Brain (organoid and tissue), 16 donors: ENCODE measurements at places on chromosomes 7 and 10.

DNA sequence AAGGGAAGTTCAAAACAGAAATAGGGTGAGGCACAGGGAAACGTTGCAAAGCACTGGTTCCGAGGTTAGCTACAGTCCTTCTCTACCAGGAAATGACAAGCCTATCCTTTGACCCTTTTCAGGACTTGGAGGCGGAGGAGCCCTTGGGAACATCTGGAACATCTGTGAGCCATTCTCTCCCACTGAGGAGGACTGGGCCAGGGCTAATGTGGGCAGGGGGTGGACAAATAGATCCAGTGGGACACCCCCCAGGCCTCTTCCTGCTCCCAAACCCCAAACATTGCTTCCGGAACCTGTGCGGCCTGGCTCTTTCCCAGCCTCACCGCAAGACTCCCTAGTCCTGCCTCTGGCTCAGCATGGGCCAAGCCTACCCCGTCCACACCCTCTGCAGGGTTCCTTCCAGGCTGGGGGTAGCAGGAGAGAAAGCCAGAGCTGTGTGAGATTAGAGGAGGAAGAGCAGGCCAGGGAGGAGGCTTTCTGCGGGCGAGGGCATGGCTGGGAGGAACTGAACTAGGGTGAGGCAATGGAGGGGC is 36.5 kb downstream of the GHRHR start:
- DNase-seq, result no peak

- no peak for DNase-seq
These were observed 299.7 kb downstream of the ZEB1 start for GRCh38 chr10:31618541-31619291.

DNA sequence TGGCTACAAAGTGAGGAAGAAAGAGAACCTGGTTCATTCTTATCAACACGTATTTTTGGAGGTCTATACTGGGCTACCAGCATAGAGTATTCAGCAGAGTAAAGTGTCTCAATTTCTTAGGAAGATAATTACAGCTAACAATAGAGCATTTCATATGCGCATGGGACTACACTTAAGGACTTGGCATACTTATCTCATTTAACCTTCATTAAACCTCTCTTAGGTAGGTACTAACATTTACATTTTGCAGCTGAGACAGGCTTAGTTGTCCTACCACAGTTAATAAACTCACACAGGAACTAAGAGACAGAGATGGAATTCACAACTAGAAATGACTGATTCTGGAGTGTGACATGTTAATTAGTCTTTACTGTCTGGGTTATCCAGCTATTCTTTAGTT is 66.6 kb downstream of the NRBF2 start:
- DNase-seq, result no peak

DNA sequence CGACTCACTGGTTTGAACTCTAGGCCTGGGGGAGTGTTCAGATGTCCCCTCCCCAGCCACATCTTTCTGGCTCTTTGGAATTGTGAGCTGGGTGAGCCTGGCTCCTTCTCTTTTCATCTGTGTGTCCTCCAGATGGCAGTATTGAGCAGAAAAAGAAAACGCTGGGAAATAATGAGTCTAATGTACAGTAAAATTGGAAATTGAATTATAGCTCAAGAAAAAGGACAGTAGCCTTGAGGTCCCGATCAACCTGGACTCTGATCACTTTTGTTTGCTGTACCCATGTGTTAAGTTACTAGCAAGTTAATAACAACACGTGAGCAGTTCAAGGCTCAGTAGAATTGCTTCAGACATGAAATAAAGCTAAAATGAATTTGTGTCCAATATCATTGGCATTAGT is 77.9 kb downstream of the SNX10 start:
- peak; percentile 93 for DNase-seq

DNA sequence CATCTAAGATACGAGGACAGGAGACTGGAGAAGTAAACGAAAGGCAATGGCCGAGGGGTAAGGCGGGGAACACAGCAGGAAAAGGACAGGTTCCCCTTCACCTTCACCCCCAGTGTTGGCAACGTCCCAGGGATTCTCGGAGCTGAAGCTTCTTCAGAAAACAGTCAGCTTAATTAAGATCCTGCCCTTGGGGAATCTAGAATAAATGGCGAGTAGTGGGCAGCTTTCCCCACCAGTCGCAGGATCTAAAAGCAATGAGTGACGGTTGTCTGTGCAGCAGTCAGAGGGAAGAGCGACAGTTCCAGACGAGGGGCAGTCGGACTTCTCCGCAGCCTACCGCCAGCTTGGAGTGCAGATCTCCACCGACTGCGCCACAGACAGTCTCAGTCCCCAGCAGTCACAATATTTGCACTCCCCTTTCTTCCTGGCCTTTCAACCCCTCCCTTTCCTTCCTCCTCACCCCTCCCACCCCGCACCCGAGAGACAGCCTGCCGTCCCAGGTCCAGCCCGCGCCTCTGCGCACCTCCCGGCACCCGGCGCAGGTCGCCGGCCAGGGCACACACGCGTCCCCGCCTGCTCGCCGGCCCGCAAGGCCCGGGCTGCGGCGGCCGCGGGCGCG is 10.9 kb upstream of the SP8 start:
- peak; percentile 42 for DNase-seq

DNA sequence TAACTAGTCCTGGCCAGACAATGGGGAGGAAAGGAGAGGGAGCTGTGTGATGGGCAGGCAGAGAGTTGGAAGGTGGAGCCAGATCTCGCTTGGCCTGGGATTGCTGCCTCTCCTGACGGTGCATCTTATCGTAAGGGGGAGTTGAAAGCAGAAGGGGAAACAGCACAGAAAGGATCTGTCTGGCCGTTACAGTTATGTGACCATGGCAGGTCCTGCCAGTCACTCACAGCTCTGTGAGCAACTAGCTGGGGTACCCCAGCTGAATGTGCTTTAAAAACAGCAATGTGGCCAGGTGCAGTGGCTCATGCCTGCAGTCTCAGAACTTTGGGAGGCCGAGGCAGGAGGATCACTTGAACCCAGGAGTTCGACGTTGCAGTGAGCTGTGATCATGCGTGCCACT is 8.1 kb downstream of the BLVRA start:
- no peak for DNase-seq

- DNase-seq, result no peak
These were observed 313.3 kb downstream of the TYW1 start for GRCh38 chr7:67309764-67310549.

DNA sequence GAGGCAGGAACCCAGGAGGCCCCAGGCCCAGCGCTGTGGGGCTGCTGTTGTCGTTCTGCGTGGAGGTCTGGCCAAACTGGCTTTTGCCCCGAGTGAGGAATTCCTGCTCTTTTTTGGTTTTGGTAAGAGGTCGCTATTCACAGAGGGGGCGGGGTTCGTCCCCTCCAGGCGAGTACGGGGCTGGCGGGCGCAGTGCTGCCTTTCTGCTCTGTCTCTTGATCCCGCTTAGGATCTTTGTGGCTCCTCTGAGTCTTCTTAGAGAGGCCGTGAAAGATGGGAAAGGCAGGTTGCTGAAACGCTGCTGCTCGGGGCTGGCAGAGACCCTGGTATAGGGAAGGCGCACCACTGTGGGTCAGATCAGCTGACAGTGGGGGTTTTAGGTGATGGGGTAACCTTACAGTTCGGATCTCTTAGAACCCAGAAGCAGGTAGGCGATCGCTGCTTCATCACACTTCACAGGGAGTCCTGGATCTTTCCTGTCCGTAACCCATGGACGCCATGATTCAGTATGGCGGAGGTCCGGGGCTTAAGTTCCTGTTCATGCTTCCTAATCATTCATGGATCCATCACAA is 136.7 kb downstream of the KIF20B start:
- peak; percentile 41 for DNase-seq

DNA sequence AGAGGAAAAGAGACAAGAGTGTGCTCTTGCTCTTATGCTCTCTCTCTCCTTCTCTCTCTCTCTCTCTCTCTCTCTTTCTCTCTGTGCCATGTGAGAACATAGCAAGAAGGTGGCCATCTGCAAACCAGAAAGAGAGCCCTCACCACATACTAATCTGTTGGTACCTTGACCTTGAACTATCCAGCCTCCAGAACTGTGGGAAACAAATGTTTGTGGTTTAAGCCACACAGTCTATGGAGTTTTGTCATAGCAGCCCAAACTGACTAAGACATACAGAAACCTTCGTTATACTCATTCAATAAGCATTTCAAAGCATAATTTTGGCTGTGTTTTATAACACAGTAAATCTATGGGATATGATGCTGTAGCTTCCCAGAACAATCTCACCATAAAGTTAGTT is 56.4 kb upstream of the PLPP4 start:
- DNase-seq, result no peak

DNA sequence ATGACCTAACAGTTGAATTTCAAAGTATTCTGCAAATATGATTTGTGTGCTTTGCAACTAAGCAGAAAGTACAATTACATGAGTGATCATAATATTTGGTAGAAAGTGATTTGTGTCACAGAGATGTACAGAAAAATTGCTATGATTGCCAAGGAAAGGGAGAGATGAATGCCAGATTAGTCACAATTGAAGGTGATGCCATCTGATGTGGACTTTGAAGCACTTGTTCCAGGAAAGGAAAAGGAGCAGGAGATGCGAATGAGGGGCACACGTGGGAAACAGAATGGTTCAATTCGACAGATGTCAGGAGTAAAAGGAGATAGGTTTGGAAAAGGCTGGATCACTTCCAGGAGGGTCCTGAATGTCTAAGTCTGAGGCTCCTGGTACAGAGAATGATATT is 153.1 kb upstream of the LAMB4 start:
- no peak for DNase-seq

- DNase-seq, result no peak
These were observed 1142.3 kb downstream of the NXPH1 start for GRCh38 chr7:9575716-9576115.

DNA sequence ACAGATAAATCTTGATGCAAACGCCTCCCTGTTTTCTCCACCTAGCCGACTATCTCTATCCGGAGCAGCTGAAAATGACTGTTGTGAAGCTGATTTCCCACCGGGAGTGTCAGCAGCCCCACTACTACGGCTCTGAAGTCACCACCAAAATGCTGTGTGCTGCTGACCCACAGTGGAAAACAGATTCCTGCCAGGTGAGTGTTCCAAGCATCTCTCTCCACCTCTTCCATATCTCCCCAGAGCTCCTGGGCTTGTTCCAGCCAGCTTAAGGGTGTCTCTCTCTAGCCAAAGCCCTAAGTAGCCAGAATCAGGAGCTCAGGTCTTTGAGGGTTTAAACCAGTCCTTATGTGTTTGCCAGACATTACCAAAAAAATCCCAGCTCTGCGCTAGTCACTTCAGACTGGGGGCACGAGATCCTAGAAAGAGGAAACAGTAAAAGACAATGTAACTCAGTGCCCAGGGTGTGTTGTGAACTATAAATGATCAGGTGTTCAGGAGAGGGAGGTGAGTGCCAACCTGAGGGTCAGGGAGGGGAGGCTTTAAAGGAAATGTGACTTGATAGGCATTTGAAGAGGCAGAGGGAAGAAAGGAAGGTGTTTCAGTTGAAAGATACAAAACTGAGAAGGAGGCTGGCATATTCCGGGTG is 4.4 kb downstream of the PLAU start:
- DNase-seq, result no peak
